Spleen (tissue), 13 donors: ENCODE measurements at places on chromosomes 5 and 9. TPM values are rescaled to one million over a fixed set of nuclear protein-coding genes. Genes with fewer than 3 reads are reported as not detected.

GRCh38 chr5:168261227-168261571 lies 30.2 kb upstream of the WWC1 start:
- DNase-seq: no peak

- DNase-seq: no peak
These were observed 11.7 kb upstream of the AQP3 start for GRCh38 chr9:33459115-33459514.

Gene EIF4EBP3
- total RNA-seq: 16.2 TPM

GRCh38 chr9:98367923-98368322 lies 112.5 kb upstream of the TBC1D2 start:
- DNase-seq: no peak

DNA sequence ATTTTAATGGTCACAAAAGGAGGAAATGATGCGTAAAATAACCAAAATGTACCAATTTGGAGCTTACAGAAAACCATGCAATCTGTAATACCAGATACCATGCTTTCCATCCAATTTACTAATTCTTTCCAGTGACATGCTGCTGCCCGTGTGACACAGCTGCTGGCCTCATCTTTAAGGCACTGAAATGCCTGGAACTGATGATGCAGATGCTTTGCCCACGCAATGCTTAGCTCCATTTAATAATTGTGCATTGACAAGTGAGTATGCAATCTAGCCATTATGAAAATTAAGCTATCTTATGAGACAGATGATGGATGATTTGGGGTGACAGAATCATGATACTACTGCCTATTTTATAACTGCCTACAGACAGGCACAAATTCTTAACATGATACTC lies 169.2 kb upstream of the CTNND2 start:
- no peak for DNase-seq

DNA sequence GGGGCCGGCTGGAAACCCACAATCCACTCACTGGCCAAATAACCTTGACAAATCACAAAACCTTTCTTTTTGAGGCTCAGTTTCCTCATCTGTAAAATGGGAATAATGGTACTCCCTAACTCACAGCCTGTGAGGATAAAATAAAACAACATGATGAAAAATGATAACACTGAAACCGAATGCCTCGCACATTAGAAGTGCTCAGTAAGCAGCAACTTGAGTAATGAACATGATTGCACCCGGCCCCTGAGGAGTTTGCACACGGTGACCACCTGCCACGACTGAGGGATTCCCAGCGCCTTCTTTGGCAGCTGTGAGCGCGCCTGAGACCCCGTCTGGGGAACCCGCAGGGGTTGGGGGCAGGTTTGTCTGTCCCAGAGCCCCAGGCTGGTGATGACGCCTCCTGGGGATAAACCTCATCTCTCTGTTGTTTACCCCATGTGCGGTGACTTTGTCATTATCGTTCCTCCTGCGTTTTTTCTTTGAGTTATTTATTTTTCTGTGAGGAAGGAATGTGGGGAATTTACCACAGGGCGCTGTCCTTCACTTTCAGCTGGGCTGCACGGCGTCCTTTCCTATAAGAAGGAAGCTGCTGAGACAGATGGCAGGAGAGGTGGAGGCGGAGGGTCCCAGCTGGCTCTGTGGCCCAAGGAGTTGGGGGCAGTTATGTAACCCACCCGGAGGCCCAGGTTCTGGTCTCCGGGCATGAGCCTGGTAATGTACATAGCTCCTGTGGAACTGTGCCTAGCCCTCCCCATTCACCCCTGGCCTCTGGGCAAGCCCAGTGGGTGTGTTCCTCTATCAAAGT lies 3.0 kb upstream of the SYNPO start:
- DNase-seq: no peak

Gene CNTNAP3B
- 20.4 TPM for total RNA-seq

Gene C5orf34
- 2.7 TPM for total RNA-seq

Gene TLE1
- 37.0 TPM for total RNA-seq

Gene PCDHGA2
- total RNA-seq: 2.2 TPM

DNA sequence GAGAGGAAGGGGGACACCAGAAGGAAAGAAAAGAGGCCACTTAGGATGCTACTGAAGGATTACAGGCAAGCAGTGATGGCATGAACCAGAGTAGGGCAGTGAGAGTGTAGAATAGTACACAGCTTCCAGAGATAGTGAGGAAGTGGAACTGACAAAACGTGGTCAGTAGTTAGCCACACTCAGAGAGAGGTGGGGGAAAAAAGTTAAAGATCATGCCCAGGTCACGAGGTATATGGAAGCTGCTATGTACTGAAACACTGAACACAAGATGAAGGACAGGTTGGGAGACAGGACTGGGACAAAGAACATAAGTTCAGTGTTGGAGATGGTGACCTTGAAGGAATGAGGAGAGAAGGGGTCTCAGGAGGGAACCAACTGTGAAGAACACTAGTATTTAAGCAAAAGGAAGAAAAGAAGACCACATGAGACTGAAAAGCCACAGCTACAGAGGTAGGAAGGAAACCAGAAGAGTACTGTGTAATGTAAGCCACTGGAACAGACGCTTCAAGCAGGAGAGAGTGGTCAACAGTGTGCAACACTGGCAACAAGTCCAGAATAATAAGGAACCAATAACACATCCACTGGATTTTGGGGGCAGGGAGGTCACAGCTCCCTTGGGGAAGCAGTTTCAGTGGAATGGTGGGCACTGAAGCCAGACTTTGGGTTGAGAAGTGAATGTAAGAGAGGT lies 45.5 kb downstream of the ELL2 start:
- DNase-seq: no peak

DNA sequence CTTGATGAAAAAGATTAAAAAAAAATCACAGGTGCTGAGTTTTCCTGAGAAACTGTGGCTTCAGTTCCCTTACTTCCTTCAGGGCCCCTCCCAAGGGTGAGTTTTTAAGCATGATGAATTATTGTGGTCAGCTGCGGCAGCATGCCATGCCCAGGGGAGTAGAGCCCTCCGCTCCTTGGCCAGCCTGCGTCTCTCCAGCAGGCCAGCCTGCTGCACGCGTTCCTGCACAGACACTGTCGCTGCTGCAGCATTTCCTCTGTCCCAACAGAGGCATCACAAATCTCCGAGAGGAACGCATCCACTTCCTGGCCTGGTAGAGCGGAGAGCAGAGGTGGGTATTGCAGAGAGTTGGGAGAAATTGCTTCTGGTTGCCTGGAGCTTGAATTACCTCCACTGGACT lies 26.1 kb upstream of the GLRA1 start:
- no peak for DNase-seq

- peak; percentile 68 for DNase-seq
These were observed 14.3 kb downstream of the IRF1 start for GRCh38 chr5:132475987-132476875.

DNA sequence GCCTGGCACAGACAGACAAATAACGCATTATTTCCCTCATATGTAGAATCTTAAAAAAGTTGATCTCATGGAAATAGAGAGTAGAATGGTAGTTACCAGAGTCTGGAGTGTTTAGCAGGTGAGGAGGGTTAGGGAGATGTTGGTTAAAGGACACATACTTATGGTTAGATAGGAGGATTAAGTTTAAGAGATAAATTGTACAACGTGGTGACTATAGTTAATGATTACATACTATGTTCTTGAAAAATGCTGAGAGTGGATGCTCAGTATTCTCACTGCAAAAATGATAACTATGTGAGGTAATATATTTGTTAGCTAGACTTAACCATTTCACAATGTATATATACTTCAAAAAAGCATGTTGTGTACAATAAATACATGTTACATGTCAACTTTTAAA lies 38.0 kb downstream of the CERT1 start:
- no peak for DNase-seq

DNA sequence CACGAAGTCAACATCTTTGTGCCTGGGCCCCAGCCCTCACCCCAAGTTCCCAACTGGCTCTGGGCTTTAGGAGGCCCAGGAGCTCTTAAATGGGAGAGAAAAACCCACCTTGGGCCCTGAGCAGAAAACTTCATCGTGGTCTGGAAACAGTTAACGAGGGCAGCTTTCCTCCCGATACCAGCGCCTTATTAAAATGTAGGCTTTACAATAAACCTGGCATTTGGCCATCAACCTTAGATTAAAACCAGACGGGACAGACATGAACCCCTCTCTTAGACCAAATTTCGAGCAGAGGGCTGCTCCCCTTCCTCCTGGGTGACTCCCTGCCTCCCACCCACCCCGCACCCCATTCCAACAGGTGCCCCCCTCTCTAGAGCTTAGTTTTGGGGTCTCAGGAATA lies 39.4 kb downstream of the PRRX2 start:
- no peak for DNase-seq

DNA sequence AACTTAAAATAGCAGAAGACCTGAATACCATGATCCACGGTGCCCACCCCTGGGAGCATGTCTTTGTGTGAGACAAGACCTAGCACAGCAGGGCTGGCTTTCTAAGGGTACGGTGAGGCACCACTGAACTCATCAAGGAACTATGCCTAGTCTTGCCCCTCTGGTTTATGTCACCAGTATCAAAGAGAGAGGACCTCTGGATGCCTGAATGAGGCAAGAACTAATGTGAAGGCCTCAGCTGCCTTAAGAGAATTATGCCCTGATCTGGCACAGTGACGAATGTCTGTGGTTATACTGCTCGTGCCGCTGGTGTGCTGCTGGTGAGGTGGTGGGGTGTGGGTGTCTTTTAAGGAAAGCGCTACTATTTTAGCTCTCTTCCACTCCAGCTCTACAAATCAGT lies 23.0 kb downstream of the NREP start:
- DNase-seq: no peak

GRCh38 chr5:108728566-108729241 lies 19.0 kb upstream of the FER start:
- no peak for DNase-seq

DNA sequence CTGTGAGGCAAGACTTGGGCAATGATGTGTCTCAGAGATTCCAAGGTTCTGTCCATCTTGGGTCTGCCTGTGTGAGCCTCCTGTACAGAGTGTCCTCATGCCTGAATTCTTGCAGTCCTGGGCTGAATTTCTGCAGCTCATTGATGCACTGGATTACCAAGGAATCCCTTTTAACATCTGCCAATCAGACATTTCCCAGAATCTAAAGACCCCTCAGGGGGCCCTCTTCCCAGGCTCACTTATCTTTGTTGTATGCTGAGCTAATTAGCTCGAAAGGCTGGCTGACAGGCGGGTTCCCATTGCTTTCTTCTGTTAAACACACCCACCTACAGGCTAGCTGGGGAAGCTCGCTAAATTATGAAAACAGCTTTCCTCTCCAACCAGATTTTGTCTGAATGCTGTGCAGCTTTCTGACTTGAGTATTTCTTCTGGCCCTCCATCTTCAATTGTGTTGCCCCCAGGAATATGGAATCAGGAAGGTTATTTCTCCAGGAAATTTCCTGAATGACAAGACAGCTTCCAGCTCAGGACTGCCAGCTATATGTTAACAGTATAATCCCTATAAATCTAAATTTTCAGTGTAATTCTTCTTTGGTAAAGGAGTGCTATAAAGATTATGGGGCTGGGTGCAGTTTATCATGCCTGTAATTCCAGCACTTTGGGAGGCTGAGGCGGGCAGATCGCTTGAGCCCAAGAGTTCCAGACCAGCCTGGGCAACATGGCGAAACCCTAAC lies at the start of gene LIX1:
Gene LIX1 (minus strand): TSS at position 91 of the 734 bp plus-strand sequence. CDS start 35 bp downstream, at position 56.
- DNase-seq: no peak

DNA sequence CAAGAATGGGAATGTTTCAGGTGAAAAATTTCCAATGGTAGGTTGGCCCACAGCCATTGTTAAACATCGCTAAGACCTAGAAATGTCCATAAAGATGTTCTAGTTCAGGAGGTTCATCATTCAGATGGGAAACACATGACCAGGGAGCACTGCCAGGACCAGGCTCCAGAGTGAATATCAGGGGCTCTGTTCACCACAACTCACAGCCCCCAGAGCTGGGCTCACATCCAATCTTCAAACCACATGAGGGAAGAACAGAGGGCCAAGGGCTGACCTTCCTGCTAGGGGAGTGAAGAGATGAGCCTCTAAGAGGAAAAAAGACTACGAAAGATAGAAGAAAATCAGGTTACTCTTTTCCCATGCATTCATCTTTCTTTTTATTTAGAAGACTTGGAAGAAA lies 205.8 kb downstream of the SEMA5A start:
- DNase-seq: no peak

DNA sequence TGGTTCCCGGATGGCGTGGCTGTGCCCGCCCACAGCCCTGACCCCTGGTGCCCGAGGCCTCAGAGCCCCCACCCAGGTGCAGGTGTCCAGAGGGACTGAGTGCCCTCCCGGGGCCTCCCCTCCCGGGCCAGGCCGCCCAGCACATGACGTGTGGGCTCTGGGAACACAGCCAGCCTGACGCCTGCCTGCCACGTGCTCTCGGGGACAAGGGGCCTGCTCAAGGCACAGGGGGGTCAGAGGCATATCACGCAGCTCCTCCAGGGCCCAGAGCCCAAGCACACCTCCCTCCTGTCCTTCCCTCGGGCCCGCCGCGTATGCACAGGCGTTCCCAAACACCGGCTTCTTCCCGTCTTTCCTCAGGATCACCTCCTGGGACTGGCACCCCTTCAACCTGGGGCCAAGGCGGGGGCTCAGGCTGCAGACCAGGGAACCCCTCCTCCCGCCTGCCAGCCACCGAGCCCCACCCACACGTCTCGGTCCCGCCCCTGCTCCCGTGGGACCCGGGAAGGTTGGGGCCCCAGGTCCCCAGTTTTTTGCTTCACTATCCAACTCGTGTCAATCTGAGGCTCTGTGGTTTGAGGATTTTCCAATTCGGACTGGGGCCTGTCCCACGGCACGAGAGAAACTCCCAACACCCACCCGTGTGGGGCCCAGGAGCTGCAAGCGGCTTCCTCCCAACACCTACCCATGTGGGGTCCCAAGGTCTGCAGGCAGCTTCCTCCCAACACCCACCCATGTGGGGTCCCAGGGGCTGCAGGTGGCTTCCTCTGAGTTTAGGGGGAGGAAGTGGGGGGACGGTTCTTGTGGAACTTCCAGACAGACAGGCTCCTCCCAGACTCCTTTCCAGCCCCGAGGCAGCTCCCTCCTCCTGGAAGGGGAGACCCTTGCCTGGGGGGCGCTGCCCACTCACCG lies 1.5 kb downstream of the LCN10 start:
- DNase-seq: no peak

Gene IFNK
- total RNA-seq: not detected

DNA sequence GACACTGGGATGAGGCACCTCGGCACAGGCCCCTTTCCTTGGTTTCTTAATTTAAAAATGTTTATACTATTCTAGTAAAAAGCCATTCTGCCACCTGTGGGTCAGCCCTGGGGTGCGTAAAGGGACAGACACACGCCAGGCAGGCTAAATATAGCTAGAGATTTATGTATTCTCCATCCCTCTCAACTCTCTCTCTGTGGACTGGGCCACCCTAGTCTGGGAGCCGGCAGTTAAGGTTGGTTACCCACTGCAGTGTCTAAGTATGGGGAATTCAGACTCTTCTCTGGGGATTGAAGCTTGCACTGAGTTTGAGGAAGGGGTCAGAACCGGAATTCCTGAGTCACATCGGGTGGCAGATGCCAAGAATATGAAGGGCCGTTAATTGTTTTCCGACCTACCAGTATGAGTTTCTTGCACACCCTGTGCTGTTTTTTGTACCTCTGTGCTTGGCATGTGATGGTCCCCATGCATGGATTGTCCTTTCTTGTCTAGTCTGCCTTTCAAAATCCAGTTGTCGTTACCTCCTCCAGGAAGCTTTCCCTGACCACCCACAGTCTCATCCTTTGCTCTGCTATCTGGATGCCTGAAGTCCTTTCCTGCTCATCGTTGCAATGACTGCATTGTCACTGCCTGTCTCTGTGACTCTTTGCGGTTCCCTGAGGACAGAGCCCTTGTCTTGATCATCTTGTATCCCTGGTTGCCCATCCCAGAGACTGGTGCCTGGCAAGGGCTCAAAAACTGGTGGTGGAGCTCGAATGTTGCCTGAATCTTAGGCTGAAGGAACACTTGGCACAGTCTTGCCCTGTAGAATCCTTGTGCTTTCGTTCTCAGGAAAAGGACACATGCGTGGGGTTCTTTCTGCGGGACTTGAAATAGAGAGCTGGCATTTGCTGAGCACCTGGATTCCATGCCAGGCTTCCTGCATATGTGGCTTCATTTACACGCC lies 2.1 kb downstream of the NEURL1B start:
- peak; percentile 42 for DNase-seq

Gene TAF1L
- not detected for total RNA-seq

Gene SARDH
- total RNA-seq: 4.5 TPM
